Right atrium auricular region (tissue), 2 donors: ENCODE measurements at places on chromosomes 11 and 22. TPM values are rescaled to one million over a fixed set of nuclear protein-coding genes. Genes with fewer than 3 reads are reported as not detected.

Gene RCE1
- total RNA-seq, result 6.4 TPM

Gene BTG4
- not detected for total RNA-seq

Gene OTOG
- not detected for total RNA-seq

Gene KCNK7
- 0.39 TPM for total RNA-seq

Gene TTC28
- 22.3 TPM for total RNA-seq
